ENCODE measurements at places on chromosomes 2 and 18.

GRCh38 chr2:229407170-229407569 is 136.1 kb upstream of the PID1 start:
- DNase-seq = no peak

DNA sequence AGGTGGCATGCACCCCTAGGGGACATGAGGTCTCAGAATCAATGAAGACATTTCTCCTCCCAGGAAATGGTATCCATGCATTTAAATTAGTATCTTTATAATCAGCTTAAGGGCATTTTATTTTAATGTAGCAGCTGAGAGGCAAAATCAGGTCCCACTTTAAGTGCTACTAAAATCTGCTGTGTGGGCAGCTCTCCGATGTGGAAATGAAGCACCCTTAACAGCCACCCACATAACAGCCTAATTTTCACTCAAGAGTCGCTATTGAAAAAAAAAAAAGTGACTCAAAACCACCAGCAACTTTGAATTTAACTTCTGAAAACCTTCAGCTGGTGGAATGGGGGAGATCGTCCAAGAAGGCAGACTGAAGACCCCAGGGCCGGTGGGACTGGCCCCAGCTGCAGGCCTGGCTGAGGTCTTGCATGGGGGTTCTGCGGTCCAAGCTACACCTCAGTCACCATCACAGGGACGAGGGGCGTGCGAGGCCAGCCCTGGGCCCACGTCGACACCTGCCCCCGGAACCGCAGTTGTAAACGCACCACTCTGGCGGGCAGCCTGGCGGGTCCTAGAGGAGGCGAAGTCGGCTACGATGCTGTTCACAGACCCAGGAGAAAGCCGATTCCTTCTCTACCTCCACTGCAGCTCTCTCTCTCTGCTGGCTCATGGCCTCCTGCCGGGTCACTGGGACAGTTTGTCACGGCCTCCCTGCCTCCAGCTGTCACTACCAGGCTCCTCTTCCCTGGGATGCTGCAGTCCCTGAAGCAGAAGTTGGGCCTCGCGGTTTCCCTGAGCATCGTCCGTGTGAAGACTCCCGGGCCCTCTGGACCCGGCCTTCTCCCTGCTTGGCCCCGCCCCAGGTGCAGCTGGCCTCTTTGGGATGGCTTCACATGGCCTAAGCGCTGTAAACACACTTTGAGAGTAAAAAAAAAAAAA is 111.9 kb downstream of the KCNF1 start:
- no peak for DNase-seq

- DNase-seq = peak; percentile 43
These were observed 64.3 kb upstream of the CYP26B1 start for GRCh38 chr2:72211777-72212485.

- no peak for DNase-seq
These were observed 3.4 kb downstream of the KRTCAP3 start for GRCh38 chr2:27445615-27446014.

DNA sequence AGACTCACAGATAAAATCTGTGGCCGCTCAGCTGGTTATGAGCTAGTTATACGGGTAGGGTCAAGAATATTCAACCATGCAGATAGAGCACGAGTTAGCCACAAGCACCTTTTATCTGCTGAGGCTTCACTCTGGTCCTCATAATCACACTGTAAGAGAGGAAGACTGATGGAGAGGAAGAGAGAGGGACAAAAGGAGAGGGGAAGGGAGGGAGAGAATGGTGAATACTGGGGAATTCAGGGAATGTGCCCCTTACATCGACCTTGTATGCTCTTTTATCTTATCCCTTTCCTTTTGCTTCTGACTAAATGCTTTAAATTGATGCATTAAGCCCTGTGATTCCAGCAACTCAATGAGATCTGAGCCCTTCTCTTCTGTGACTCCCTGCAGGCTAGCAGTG is 333.1 kb downstream of the DSEL start:
- no peak for DNase-seq

DNA sequence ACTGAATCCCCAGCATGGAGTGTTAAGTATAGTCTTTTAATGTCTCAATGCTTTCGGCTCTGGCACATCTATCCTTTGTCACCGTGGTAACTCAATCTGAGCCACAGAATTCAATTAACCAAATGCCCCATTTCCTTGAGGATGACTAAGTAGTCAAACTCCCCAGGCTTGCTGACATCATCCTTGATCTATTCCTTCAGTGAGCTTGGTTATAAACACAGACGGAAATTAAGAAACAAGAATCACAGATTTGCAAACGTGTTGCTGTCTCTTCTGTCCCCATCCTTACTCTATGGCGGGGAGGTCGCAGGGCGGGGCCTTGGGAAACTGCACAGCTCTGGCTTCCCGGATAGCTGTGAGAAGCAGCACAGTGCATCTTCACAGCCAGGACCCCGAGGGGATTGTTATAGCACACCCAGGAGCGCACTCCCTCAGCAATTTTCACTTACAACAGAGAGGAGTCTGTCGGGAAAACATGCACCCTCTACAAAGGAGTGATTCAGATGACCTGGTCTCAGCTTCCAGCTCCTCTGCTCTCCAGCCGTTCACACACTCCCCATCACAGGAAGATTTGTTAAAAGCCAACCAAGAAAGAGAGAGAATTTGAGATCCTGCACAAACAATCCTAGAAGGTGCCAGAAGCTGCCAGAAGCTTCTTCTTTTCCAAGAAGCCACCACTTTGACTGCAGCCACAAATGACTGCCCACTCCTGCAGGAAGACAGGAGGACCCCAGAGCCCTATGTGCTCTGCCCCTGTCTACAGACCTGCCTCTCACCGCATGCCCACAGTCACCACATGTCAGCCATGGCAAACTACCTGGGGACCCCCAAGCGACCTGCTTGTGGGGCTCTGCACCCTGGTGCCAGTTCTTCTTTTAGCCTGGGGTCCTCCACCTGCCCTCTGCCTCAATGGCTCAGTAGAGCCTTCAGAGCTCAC is 44.9 kb upstream of the YWHAQ start:
- peak; percentile 85 for DNase-seq

GRCh38 chr2:176239031-176239430 is 30.2 kb upstream of the MTX2 start:
- no peak for DNase-seq

DNA sequence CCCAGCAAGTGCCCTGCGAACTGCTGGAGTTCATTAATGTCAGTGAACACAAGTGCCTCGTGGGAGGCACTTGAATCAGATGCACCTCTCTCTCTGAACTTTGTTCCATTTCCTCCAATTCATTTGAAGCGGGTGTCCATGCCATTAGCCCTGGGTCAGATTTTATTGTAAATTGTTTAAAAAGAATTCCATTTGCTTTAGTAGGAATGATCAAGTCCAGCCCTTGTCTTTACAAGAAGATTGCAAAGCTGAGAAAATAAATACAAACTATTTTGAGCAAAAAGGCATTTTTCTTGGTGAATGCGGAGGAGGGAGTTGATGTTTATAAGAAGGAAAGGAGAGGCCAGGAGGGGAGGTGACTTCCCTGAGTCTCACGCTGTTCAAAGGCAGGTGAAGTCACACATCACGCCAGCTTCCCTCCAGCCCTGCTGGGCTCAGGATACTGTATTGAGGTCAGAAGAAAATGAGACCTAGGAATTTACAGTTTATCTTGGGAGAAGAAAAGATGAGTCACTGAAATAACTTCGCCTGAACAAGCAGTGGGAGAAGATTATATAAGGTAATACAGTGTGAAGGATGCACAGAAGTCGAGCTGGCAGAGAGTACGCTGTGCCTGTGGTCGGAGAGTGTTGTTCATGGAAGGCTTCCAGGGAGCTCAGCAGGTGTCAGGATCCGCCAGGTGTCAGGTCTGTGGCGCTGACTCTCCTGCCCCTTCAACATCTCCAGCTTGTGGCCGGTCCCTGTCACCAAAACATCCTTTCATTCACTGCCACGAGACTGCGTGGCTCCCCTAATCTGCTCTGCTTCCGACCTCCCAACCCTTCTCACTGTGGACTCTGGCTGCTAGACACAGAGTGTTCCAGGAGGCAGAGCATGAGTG is 36.5 kb downstream of the EFR3B start:
- DNase-seq = peak; percentile 29

- DNase-seq = peak; percentile 21
These were observed 20.1 kb upstream of the CD207 start for GRCh38 chr2:70855667-70856066.

- DNase-seq = no peak
These were observed 127.9 kb downstream of the AGAP1 start for GRCh38 chr2:235621736-235622135.

DNA sequence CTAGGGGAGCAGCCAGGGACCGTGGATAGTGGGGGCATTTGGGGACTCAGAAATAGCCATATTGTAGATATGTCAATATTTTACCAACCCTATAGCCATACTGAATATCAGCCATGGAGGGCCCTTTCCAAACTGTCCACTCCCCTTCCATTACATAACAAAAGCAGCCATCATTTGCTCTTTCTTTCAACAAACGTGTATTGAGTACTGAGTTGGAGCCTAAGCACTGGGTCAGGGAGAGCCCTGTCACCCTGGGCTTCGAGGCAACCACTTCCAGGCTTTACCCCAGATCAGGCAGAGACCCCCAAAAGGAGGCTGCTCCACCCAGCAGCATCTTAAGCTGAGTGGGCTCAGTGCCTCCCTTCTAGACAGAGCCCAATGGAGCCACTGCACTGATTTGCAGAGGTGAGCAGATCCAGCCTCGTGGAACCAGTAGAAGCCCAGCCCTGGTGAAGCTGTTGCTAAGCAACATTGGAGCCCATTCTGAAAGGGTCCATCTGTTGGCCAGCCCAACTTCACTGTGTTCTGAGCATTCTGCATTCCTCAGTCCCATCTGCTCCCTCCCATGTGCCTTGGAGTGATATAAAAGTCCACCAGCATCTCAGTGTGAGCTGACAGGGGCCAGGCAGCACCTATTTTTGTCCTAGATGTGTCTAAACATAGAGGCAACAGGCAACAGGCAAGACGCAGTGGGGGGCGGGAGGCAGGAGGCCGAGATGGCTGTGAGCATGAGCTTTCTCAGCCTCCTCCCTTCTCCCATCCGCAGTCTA is 112.1 kb downstream of the PLB1 start:
- DNase-seq = no peak

GRCh38 chr2:174181368-174181767 is 67.0 kb downstream of the OLA1 start:
- no peak for DNase-seq
